Bronchial epithelial cell (primary cell): ENCODE measurements at places on chromosomes 7 and 10.

- DNase-seq = no peak
Measured at GRCh38 chr10:89609833-89610346, 35.2 kb downstream of the PANK1 start.

GRCh38 chr7:80918399-80918798 lies 452 bp downstream of the SEMA3C start:
- peak; percentile 30 for DNase-seq

DNA sequence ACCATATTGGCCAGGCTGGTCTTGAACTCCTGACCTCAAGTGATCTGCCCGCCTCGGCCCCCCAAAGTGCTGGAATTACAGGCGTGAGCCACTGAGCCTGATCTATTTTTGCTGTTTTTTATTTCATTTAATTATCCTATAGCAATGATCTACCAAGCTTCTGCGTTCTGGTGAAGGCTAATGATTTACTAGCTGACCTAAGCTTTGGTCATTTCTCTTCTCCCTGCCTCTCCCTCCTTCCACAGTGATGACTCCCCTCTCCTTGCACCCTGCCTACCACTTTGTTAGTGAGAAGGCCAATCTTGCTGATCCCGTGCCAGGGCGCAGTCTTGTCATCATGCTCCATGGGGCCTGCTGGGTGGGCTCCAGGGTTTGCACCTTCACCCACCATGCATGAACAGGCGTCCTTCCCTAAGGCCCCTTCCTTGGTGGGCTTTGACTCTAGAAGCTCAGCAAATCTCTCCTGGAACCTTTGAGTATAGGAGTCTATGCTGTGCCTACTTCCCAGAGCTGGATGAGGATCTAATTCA lies 11.9 kb upstream of the ZCCHC24 start:
- DNase-seq = no peak

DNA sequence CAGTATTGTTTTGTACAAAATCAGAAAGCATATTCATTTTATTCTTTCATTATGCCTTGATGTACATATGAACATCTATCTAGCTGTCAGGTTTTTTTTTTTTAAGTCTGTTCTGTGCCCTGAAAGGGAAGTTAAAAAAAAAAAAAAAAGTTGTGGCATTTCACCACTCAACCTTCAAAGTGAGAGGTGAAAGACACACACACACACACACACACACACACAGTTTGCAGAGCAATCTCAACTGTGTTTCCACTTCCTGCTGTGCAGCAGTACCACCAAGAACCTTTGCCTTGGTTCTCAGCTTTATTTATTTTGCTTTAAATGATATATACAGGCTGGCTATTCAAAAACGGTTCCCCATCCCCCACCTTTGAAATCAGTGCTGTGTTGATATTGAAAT lies 955.6 kb downstream of the GATA3 start:
- DNase-seq = no peak

DNA sequence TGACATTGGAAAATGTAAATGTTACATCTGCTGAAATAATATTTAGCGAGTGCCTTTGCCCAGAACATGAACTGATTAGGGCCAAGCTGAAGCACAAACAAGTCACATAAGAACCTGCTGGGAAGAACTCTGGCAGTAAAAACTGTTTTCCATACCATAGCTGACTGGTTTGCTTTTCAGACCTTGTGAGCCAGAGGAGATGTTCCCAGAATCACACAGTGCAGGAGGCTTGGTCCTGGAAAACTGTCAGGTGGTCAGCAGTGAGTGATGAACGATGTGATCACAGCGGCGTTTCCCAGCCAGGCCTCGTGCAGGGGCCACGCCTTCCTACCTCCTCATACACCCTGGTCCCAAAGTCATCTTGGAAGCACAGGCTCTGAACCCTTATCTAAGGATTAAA lies 164.2 kb upstream of the EEPD1 start:
- DNase-seq = peak; percentile 18

- DNase-seq = no peak
Measured at GRCh38 chr10:12507165-12507850, 158.0 kb downstream of the CAMK1D start.

DNA sequence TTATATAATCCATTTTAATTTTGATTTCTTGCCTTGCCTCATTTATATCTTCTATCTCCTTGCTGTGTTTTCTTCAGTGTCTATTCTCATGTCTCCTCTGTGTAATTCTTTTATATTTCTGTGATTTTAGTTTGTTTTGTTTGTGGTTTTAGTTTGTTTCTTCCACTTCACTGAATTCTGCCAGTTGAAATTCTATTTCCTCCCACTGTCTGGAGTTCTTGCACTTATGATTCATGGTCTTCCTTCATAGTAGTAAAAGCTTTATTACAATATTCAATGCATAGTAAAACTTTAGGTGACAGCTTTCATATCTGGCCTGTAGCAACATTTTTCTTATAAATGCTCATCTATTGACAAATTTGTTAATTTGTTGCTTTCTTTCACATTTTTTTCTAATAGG lies 113.3 kb downstream of the MAGI2 start:
- DNase-seq = peak; percentile 27

DNA sequence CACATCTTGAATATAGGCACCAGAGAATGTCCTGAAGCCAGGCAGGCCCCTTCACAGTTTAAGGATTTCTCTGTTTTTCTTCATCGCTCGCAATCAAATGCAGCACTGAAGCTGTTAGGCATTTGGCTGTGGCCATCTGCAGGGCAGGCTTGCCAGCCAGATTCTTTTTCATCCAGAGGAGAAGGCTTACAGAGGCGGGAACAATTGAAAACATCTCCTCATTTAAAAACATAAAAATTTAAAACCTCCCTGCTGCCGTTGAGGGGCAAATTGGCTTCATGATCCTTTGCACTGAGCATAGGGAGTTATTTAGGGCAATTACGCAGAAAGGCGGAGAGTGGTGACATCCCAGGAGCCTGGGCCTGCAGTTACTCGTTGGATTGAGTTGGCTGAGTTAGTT lies 500.0 kb downstream of the TYW1 start:
- DNase-seq = no peak

DNA sequence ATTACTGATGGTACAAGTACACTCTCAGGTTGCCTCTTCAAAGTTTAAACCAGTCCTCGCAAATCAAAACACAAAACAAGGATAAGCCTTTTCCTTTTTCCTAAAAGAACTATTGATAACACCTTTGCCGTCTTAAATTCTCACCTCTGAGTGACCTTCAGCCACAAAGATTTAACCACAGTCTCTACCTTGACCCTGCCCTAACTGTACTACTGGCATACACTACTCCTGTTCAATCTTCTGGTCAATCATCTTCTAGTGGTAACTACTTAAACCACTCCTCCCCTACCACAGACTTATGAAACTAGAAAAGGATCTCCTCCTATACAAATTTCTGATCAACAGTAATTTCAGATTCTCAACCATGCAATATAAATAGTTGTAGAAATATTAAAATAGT lies 15.1 kb downstream of the UPF2 start:
- DNase-seq = no peak

GRCh38 chr10:124886195-124886594 lies 55.7 kb upstream of the ZRANB1 start:
- no peak for DNase-seq

DNA sequence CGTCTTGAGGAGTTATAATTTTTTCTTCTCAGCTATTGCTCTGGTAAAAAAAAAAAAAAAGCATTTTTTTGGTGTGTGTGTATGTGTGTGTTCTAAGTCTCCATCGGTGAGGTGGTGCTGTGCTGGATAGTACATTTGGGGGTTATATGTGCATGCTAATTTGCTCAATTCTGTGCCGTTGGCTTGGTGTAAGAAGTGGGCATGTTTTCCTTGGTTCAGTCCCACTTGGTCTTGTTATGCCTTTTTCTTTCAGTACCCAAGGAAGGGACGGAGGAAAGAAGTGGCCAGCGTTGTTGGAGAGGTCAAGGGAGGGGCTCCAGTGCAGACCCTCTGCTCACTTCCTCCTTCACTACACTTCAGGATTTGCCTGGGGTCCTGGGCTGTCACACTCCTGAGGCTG lies 20.4 kb downstream of the LRMDA start:
- no peak for DNase-seq

DNA sequence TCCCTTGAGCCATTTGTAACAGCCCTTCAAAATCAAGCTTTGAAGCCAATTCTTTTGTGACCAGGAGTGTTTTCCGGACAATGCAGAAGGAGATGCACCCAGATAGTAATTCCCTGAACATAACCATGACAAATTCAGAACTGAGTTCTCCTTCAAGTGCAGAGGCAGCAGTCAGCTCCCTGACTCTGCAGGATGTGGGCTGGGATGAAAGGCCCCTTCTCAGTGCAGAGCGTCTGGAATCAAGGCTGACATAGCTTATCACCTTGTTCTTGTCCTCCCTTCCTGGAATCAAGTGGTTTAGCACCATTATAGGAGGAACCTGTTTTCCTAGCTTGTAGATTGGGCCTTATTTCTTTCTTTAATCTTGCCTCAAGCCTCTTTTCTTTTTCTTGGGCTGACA lies 143.4 kb downstream of the SORCS3 start:
- DNase-seq = no peak

DNA sequence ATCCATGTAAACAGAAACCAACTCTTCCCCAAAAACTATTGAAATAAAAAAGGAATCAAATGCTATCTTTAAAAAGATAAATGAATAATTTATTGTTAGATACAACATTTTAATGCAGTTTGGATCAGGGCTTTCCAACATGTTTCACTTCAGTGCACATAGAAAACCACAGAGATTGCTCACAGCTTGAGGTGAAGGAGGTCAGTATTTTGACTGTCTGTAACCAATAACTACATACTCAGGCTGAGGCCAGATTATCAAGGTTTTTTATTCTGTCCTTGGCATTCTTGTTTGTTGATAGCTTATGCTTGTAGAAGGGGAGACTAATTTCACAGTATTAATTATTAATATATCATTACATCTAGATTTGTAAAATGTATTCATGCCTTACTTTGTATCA lies 195.5 kb downstream of the PRKG1 start:
- peak; percentile 2 for DNase-seq

- DNase-seq = no peak
Measured at GRCh38 chr7:128940494-128941322, 3.0 kb downstream of the IRF5 start.

GRCh38 chr10:132687181-132687892 lies 98.6 kb downstream of the NKX6-2 start:
- no peak for DNase-seq

GRCh38 chr10:85492684-85493083 lies 873.9 kb downstream of the GRID1 start:
- DNase-seq = no peak

DNA sequence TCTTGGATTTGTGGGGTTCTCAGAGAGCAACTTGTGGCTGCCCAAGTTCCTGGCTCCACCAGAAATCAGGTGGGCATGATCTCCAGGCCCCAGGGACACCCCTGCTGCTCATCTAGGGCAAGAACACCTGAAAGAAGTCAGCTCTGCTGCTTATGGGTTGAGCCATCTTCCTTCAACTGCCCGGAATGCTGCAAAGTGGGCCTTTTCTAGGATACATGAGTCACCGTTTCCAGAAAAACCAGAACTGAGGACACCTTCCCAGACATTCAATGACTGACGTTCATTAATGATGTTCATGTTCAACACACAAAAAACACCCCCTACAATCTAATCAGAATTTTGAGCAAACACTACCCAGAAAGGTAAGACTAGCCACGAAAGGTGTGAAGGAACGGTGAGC lies 98.0 kb downstream of the MAD1L1 start:
- DNase-seq = peak; percentile 54

GRCh38 chr7:77537136-77537777 lies at the start of gene PTPN12:
TSS of gene PTPN12 (plus strand) at chr7:77537295. CDS start at chr7:77537547, 252 bp downstream.
- DNase-seq = no peak

- DNase-seq = no peak
Measured at GRCh38 chr10:7891634-7892033, 73.3 kb downstream of the TAF3 start.

GRCh38 chr7:51019891-51020870 lies 237.5 kb upstream of the GRB10 start:
- DNase-seq = no peak

GRCh38 chr7:69732203-69732602 lies 133.9 kb downstream of the AUTS2 start:
- peak; percentile 67 for DNase-seq

DNA sequence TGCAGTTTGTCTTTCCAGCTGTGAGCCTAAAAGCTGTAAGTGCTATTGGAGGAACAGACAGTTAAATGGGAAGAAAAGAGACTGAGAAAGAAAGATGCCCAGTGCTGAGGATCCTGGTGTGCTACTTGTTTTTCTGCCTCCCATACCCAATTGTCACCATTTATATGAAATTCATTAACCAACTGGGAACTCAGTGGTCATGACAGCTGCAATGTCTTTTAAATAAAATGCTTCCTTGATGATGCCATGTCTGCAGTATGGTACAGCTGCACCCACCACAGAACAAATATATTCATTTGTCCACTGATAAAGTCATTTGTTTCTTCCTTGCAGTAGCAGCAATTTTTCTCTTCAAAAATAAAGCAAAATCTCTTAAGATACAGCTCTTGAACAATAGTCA lies 15.6 kb upstream of the RTKN2 start:
- no peak for DNase-seq

GRCh38 chr10:114748241-114748640 lies 73.3 kb upstream of the FHIP2A start:
- no peak for DNase-seq

DNA sequence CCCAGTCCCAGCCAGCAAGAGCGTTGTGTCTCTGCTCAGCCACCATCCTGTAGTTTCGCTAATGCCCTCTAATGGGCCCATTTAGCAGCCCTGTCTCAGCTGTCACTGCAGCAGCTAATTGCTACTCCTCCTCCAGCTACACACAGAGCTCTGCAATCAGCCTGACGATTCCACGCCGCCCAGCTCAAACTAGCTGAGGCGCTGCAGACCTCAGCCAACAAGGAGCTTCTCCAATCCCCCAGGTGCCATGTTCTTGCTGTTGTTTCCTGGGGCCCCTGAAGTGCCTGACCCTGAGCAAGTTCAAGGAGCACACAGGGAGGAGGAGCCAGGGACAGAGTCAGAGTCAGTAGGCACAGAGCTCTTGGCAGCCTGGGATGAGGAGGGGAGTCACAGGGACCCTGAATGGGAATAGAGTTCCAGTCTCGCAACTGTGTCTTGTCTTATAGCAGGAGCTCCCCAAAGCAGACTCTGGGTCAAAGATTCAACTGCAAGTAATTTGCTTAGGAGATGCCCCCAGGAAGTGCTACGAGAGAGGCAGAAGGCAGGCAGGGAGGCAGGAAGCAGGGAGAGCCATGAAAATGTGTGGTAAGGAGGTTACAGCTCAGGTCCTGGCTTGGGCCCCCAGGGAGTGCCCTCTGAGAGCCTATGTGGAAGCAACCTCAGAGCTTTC lies 135.8 kb upstream of the UNC5B start:
- no peak for DNase-seq

- DNase-seq = no peak
Measured at GRCh38 chr7:94453898-94454297, 55.7 kb upstream of the CASD1 start.

GRCh38 chr7:137480824-137481365 lies 137.4 kb upstream of the PTN start:
- DNase-seq = no peak

DNA sequence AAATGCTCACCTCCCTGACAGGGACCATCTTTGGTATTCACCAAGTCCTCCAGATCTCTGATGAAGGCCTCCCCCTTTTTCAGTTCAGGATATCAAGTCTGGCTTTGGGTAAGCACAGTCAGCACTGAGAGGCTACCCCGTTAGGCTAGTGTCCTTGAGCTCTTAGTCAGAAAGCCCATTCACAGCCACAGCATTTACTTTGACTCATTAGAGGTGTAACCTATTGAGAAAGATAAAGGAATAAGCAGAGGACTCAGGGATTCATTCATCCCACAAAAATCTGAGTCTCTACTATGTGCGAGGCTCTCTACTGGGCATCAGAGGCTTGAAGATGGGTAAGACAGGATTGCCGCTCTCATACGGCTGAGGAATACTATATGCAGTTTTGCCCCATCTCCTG lies 14.0 kb upstream of the RAMP3 start:
- DNase-seq = peak; percentile 91

- no peak for DNase-seq
Measured at GRCh38 chr10:118687472-118687871, 67.3 kb downstream of the CACUL1 start.
